ENCODE measurements at places on chromosomes 11 and 22.
A peak's percentile ranks its signal among the peaks of the same experiment; 100 is the strongest.

DNA sequence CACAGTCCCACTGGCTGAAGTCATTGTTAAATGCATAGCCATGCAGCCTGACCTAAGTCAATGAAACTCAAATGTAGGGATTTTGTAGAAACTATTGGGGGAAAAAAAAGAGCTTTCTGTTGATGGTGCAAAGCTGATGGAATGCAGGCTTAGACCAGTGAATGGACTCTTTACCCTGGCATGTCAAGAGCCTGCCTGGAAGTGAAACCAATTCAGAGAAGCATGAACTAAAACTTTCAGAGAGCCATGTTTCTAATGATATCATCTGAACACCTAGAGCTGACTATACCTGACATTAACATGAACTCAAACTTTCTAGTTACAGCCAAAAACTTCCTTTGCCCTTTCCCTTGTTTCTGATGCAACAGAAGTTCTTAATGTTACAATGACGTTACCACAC is 89.0 kb downstream of the APIP start:
- DNase-seq: no peak

- no peak for DNase-seq
Measured at GRCh38 chr11:92663539-92663938, 305.9 kb upstream of the MTNR1B start.

DNA sequence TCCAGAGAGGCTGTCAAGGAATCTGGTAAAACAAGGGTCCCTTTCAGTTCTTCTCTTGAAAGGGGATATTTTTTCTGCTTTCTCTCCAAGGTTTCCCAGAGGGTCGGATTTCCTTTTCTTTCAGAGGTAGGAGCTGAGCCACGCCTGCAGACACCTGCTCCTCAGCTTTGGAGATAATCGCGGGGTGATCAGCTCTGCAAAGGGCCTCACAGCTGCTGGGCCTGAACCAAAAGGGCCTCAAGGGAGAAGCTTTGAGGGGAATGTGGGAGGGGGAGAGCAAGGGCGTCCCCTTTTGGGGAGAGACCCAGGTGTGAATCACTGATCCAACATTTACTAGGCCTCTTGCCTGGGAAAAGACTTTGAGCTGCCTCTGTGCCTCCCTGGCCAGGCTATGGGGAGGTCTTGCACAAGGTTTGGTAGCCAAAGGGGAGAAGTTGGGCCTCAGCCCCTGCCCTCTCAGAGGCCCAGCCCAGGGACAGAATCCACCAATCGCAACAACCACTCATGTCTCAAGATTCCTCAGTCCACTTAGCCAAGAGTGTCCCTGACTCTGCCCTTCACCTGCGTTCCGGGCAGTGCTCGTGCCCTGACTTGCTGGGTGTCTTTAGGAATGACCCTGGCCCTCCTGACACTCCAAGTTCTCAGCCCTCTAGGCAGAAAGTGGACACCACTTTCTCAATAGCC is 14.0 kb upstream of the TP53I11 start:
- DNase-seq: no peak

DNA sequence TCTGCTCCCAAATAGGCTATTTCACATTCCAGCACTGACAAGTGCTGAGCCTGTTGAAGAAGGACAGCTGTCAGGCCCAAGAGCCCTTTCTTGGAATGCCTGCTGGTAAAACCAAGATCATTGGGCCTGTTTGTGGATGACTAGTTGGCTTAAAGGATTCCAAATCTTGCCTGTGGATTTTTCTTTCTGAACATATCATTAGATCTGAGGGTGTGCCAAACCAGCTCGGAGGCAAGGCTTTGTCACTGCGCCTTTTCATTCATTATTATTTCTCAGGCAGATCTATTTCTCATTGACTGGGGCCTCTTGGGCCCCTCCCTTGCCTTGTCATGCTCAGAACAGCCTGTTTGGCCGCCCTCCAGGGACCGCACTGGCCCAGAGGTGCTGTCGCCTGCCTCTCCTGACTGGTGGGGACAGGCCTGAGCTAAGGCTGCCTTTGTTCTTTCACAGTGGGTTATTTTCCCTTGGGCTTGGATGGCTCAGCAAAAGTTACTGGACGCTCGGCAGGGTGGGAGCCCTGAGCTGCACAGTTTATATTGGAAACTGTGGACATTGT is 222.7 kb upstream of the SESN3 start:
- peak; percentile 64 for DNase-seq

DNA sequence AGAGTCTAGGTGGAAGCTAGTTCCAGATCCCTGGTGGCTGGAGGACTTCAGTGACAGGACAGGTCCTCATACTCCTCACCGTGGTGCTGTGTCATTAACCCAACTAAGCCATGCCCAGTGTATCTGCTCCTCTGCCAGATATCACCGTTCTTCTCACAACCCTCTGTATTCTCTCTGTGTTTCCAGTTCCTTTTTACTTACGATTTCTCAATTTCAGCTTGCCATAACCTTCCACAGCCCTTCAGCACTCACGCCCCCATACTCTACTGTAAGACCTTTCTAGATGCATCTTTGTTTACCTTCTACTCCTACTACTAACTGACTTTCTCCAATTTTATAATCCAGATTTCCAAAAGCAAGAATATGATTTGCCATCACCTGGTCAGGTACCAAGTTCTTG is 26.1 kb upstream of the RIC3 start:
- DNase-seq: no peak

- no peak for DNase-seq
Measured at GRCh38 chr22:46676881-46677280, 56.7 kb downstream of the GRAMD4 start.

Data from body of pancreas (tissue), 4 donors.